ENCODE measurements at places on chromosomes 5 and 9.
A peak's percentile ranks its signal among the peaks of the same experiment; 100 is the strongest.

GRCh38 chr5:122180146-122180712 lies 50.9 kb downstream of the ZNF474 start:
- DNase-seq, result no peak

DNA sequence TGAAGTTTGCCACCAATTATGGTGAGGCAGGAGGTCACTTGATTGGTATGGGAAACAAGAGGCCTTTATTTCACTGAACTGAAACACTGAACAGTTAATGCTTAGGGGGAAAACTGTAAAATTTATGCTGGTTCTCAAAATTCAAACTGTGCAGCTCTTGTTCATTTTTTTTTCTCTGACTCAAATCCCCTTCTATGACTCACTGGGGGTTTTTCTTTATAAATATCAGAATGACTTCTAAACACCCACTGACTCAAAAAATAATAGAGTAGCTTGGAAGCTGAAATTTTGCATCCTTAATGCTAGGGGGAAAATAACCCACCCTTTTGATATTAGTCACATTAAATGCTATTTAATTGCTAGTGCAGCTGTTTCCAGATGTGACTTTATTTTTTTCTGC lies 24.1 kb upstream of the OTP start:
- no peak for DNase-seq

DNA sequence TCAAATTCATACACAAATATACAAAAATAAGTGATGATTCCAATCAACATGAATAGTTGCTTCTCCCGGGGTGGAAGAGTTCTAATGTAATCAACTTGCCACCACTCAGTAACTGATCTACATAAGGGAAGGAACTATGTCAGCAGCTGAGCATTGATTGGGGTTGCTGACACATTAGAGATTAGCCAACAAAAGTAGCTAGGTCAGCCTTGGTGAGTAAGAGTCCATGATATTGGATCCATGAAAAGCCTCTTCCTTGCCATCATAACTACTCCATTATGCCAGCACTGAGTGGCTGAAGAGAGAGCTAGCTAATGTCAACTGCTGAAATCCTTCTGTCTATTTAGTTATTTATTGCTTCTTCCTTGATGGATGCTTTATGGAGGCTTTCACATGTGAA lies 309.8 kb downstream of the NFIB start:
- no peak for DNase-seq

DNA sequence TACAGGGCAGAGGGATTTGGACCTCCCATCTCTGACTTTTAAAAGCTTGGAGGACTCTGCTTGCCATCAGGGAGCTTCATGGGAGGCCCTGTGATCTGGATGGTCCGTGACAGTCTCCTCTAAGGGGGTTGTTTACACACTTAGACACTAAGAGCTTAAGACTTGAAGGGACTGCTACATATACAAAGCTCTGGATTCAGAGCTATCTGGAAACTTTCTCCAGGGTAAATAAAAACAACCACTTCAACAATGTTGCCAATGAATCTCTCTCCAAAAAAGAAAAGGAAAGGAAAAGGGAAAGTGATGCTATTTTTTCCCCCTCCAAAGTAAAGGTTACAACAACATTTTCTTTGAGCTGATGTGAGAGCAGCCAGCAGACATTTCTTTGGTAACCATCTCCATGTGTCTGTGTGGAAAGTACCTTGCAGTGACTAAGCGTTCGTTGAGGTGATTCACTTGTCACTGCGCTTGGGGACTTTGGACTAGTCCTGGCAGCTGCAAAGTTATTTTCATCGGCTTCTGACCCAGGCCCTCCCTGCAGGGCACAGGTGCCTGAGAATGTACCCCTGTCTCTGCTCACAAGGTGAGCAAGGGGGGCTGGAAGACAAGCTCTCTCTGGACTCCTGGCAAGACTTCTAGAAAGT lies 262.1 kb upstream of the KLF4 start:
- DNase-seq, result no peak

DNA sequence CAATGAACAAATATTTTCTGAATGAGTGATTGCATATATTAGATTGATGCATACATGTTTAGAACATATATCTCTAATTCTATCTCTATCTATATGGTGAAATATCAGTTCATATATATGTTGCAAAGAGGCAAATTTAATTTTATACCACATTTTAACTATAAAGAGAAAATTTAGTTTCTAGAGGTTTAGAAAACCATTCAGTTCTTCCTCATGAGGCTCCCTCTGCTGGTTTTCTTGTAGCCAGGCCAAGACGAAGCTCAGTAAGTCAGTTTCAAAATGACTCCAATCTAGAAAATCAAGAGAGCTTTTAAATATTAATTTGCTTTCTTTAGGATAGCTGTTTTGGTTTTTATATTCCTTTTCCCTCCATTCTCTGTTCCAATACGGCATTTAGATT lies 312.1 kb downstream of the TMEM232 start:
- no peak for DNase-seq

DNA sequence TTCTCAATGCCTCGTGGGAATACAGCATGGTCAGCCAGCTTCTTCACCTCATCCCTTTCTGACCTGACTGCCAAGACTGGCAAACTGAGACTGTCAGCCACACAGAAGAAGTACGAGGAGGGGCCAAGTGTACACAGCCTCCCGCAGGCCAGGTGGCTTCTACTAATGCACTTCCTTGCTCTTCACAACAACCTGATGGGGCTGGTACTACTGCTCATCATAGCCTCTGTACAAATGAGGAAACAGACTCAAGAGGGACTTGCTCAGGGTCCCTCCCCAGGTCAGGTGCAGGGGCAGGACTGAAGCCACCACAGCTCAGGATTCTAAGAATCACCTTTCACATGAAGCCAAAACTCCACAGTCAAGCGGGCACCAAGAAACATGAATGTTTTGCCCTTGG lies 21.3 kb downstream of the NIPAL4 start:
- no peak for DNase-seq

DNA sequence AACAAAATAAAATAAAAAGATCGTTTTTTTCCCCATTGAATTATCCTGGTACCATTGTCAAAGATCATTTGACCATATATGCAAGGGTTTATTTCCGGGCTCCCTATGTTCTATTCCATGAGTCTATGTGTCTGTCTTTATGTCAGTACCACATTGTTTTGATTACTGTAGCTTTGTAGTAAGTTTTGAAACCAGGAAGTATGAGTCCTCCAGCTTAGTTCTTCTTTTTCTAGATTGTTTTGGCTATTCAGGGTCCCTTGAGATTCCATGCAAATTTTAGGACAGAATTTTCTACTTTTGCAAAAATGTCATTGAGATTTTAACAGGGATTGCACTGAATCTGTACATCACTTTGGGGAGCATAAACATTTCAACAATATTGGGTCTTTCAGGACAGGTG lies 18.7 kb upstream of the EEIG1 start:
- no peak for DNase-seq

GRCh38 chr5:150114773-150115408 lies 28.5 kb upstream of the CSF1R start:
- no peak for DNase-seq

DNA sequence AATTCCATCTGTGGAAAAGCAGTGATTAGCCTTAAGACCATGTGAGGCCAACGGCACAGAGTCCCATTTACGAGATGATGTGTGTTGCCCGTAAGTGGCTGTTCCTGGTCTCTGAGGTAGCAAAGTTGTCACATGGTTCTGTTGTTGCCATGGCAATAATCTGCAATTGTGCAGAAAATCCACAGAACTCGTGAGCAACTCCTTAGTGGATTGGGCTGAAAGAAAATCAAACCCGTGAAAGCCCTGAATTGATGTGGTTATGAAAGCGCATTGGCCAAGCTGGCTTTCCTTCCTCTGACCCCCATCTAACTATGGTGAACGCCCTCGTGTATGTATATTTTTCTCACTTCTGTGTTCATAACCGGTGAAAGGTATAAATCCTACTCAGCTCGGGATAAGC lies 614.7 kb downstream of the EBF1 start:
- DNase-seq, result no peak

DNA sequence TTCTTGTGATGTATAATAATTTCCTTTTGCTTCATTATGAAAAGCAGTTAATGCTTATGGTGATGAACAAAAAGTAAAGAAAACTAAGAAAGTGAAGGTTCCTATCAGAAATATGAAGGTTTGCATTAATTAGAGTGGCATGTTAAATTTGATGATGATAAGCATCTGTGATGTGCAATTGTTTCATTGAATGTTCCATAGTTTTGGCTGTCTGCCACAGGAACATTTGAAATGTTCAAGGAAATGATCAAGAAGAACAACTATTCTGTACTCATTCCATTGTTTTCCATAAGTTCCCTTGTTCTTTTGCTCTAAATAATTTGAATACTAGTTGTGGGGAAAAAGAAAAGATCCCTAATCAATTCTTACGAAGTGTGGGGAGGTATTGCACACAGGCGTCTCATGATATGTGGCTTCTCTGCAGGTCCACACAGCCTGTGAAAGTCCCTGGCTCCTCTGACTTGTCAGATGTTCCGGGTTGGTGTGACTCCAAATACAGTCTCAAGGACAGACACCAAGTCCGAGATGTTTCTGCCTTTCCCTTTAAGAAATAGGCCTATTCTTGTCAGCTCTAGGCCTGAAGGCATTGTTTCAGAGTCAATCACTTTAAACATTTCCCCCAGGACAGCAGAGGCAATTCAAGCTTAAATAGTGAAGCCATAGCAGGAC lies 152.6 kb upstream of the MAST4 start:
- no peak for DNase-seq

DNA sequence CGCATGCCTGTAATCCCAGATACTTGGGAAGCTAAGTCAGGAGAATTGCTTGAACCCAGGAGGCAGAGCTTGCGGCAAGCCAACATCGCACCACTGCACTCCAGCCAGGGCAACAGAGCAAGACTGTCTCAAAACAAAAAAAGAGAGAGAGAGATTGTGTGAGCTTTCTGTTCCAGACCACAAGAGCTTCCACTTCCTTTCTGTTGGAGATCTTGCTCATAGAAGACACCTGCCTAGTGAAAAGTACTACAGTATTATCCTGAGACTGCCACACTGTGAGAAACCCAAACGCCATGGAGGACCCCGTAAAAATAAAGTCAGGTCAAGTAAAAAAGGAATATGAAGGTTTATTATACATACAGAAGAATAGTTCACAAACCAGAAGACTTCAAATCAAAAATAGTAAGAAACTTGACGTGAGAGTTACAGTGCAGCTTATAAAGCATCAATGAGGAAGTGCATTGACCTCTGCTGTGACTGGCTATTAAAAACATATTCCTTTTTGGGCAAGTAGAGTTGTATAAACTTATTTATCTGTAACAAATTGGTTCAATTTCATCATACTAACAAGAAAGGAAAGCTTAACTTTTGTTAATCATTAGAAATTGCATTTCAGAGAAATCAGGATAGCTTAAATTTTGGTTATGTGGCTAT lies 4.3 kb upstream of the EMB start:
- DNase-seq, result no peak

DNA sequence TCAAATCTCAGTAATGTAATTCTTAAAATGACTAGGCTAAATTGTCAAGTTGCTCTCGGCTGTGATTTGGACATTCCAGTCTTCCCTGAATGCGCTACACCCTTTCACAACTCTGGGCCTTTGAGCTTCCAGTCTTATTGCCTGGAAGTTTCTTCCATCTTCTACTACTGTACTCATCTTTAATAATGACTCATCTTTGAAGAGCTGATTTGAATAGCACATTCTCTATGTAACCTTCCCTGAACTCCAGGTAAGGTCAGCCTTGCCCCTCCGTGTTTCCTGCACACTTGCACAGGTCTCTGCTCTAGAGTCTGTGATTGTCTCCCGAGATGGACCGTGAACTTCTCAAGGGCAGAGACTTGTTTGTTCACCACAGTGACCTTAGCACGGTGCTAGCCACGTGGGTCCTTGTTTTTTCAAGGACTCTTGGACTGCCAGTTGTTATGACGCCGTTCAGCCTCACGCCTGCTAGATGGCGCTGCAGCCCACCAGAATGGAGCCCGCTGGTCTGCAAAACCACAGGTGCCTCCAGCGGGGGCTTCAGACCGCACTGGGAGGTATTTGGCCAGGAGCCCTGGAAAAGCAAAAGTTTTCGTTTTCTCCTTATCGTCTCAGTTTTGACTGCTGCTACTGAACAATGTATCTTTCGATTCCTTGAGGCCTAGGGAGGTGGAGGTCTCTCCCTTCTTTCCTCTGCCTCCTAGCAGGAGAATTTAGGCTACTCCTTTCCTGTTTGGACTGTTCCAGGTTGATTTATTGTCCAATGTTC lies 44.4 kb downstream of the SEC61B start:
- peak; percentile 15 for DNase-seq

GRCh38 chr5:137751869-137752491 lies 2.2 kb downstream of the HNRNPA0 start:
- no peak for DNase-seq

GRCh38 chr9:110575169-110575568 lies 4.4 kb downstream of the SVEP1 start:
- DNase-seq, result no peak

- no peak for DNase-seq
Observed at GRCh38 chr5:95760273-95761191, 29.4 kb downstream of the RHOBTB3 start.

- DNase-seq, result no peak
Observed at GRCh38 chr9:95742821-95743220, 132.7 kb upstream of the ERCC6L2 start.

GRCh38 chr5:80071510-80072021 lies 36.4 kb downstream of the THBS4 start:
- DNase-seq, result no peak

DNA sequence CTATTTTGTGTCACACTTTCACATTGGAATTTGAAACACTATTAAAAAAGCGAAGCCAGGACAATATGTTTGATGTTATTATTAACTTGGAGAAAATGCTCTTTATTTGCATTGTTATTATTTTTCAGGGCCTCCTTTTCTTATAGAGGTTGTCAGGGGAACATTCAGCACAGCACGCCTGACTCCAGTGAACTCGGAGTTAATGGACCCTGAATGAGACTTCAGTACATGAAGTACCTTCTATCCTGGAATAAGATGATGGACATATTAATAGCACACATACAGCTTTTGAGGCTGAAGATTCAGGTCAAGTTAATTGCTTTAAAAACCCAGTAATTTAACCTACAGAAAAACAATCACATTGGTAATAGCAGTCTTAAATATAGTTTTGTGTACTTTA lies 652.9 kb downstream of the SEMA5A start:
- no peak for DNase-seq

- DNase-seq, result no peak
Observed at GRCh38 chr5:1118231-1118698, 6.4 kb upstream of the SLC12A7 start.

DNA sequence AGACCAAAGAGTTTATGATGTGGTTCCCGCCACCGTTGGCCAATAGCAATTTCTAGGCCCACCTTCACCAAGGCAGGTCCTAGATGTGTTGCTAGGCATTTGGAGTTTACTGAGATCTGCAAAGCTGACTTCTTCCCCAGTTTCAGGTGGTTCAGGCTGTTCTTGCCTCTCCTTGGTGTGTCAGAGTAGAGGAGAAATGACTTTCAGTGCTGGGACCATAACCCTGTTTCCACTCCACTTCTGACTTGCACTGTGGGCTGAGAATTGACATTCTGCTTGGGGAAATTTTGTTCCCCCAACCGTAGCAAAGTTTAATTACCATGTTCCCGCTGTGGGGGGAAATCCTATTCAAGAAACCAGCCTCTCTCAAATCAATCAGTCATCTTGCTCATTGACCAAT lies 128.0 kb upstream of the GABRP start:
- DNase-seq, result no peak
